ENCODE measurements at places on chromosomes 5 and 9. TPM values are rescaled to one million over a fixed set of nuclear protein-coding genes. Genes with fewer than 3 reads are reported as not detected.

DNA sequence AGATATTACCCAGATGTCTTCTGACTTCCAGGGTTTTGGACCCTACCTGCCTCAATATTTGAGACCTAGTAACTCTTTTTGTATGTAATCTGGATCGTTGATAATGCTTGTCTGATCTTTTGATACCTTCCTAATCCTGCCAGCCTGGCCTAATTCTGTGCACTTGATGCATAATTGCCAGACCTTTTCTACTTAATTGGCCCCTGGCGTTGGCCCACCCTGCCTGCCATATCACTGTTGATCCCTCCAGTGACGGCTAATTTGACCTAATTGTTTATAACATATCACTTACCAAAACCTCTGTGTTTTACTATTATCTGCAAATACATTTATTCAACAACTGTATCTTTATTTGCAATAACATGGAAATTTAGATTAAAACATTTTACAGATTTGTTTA is 49.0 kb downstream of the SLC44A1 start:
- DNase-seq, result no peak
- H3K4me3 ChIP-seq, result no peak overlapping the region
- no peaks in the 10 kb centered on the region for H3K36me3 ChIP-seq
- H3K27ac ChIP-seq, result no peak overlapping the region
- no peaks in the 10 kb centered on the region for H3K27me3 ChIP-seq

- DNase-seq, result no peak
- no peaks in the 10 kb centered on the region for H3K36me3 ChIP-seq
- H3K4me3 ChIP-seq, result no peak overlapping the region
- H3K4me1 ChIP-seq, result no peaks in the 10 kb centered on the region
These were observed 145.8 kb upstream of the SLC30A5 start for GRCh38 chr5:68947986-68948385.

DNA sequence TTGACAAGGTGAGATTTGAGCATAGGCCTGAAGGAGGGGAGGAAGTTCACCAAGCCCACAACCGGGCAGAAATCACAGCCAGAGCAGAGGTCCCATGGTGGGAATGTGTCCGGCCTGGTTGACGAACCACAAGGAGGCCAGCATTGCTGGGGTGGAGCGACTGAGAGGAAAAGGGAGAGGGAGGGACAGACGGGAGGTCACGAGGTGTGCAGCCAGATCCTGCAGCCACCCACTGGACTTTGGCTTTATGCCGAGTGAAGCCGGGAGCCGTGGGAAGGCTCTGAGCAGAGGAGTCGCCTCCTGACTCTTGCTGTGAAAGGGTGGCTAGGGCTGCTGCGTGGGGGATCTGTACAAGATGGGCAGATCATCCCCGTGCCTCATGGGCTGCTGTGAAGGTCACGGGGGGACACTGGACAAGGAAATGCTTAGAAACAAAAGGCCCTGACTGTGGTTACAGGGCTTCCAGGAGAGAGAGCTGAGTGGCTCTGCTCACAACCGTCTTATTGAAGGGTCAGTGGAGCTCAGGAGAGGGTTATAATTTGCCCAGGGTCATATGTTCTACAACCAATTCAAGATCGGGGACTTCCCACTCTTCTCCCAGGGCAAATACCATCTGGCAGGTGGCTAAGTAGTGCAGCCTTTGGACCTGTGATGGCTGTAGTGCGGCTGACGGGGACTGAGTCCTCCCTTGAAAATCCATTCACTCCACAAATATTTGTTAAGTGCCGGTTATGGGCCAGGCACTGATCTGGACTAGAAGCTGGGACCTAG is 15.6 kb upstream of the CD74 start:
- no peak overlapping the region for H3K27ac ChIP-seq
- H3K27me3 ChIP-seq, result no peaks in the 10 kb centered on the region
- H3K4me3 ChIP-seq, result no peak overlapping the region
- no peaks in the 10 kb centered on the region for H3K36me3 ChIP-seq
- no peaks in the 10 kb centered on the region for H3K4me1 ChIP-seq

GRCh38 chr5:66882606-66883227 is 286.5 kb downstream of the MAST4 start:
- no peaks in the 10 kb centered on the region for H3K36me3 ChIP-seq
- H3K4me3 ChIP-seq, result no peak overlapping the region
- H3K4me1 ChIP-seq, result 0 out of 2 replicates have a peak, but pooled peaks cover 4% of the 10 kb centered on the region
- no peak overlapping the region for H3K27ac ChIP-seq

DNA sequence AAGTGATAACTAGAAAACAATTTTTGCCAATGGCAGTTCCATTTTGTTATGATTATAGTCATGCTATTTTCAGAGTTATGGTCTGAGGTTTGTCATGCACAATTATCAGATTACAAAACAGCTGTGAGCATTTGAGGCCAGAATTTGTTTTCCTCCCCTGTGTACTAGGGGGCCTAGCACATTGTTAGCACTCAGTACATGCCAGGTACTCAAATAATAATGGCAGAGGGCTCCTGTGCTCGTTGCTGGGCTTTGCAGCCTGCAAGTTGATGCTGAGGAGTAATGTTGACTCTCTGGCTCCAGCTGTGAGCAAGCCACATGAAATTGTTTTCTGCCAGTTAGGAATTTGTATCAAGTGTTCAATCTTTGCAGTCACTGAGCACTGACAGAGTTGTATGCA is 6.9 kb downstream of the DNAI1 start:
- no peak overlapping the region for H3K4me3 ChIP-seq
- DNase-seq, result no peak
- no peaks in the 10 kb centered on the region for H3K27me3 ChIP-seq
- H3K4me1 ChIP-seq, result peaks cover 7% of the 10 kb centered on the region
- no peak overlapping the region for H3K27ac ChIP-seq

DNA sequence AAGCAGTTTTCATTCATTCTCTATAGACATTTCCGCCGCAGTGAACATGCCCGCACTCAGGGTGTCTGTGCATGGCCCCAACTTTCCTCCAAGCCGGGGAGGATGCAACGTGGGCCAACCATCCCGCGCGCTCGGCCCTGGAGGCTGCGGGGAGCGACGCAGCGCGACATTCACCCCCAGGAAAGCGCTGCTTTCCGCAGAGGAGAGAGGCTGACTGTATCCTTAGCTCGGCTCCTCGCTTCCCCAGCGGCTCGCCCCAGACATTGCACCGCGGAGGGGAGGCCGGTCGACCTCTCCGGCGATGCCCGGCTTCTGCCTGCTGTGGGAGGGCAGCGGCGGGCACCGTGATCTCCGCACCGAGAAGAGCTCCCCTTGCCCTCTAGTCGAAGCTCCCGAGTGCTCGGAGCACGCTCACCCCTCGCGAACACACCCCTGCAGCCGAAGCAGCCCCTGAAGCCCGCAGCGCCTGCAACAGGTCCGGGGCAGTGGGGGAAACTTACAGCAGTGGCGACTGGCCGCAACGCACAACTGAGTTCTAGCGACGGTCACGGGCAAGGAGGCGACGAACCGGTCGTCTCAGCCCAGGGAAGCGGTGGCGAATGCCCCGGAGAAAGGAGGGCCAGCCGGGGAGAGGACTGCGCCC is 600 bp downstream of the ENC1 start:
- H3K27ac ChIP-seq, result peak overlapping the region; percentile 94
- H3K4me3 ChIP-seq, result peak overlapping the region; percentile 87
- no peaks in the 10 kb centered on the region for H3K27me3 ChIP-seq
- peaks cover 11% of the 10 kb centered on the region for H3K36me3 ChIP-seq
- peaks cover 22% of the 10 kb centered on the region for H3K4me1 ChIP-seq

Gene SH3PXD2B
- polyA plus RNA-seq, result 15.7 TPM

DNA sequence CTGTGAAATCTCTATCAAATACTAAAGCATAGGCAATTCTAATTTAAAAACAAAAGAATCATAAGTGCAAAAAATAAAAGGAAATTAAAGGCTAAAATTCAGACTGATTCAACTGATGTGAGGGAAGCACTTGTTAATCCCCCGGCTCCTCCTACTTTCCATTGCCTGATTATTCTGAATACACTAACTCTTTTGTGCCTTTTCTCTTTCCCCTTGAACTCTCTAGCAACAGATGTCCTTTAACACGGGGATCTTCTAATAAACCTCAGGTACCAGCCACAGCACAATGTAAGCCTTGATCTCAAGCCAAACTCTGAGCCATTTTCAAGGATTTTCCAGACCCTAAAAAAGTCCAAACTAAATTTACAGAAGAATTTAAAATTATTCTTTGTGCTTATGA is 61.5 kb downstream of the KCNV2 start:
- no peak for DNase-seq
- no peak overlapping the region for H3K27ac ChIP-seq

Measured in SK-N-SH (cell line).